ENCODE measurements at places on chromosomes 7 and 10.

- no peak for DNase-seq
Observed at GRCh38 chr10:122643931-122644534, 55.6 kb downstream of the C10orf120 start.

DNA sequence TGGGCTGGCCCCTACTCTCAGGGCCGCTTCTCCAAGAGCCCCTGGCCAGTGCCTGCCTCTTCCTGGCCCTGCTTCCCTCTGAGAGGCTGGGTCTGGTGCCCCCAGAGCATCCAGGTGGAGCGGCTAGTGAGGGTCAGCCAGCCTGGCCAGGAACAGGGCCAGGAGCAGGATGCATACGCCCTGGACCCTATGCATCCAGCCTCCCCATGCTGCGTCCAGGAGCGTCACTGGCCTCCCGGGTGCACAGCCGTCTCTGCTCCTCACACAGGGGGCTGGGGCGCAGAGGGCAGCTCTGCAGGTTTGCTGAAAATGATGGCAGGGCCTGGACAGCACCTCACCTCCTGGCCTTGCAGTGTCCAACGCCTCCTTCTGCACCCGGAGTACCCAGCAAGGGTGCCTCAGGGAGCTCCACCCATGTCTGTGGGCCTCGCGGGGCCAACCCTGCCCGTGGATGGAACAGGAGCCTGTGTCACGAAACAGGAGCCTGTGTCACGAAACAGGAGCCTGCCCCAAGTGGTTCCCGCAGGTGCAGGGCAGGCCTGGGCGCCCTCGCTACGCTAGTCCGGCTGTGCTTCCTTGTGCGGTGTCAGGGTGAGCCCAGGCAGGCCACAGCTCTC lies 246.2 kb upstream of the PPP2R2D start:
- DNase-seq, result no peak

DNA sequence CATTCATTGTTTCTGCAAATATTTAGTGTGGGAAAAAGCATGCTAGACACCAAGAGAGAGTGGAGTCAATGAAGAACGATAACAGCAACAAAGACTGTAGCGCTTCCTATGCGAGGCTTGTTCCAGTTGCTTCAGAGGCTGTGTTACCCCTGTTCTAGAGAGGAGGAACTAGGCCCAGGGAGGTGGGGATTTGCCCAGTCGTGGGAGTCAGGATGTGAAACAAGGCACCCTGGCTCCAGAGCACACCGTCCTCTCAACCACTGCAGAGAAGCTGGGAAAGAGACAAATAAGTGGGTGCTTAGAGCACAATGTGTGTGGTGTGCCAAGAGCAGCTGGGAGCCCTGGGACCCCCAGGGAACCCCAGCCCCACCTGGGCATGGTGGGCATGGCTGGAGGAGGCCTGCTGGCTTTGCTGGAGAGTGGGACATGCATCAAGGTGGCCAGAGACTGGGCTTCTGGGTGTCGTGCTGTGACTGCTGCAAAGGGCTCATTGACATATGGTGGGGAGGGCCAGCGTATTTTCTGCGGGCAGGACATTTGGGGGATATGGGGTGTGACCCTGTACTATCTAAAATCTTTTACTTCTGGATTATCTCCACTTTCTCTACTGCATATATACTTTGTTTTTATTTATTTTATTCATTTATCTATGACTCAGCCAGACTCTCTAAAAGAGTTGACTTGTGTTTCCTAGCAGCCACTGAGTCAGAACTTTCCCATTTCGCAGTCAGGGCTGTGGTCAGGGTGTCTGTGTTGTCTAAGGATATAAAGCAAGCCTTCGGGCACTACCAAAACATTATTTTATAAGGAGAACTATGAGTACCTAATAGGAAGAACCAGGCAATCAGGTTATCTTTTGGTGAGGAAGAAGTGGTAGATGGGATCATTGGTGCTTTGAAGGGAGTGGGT lies 95.4 kb downstream of the TCF7L2 start:
- no peak for DNase-seq

DNA sequence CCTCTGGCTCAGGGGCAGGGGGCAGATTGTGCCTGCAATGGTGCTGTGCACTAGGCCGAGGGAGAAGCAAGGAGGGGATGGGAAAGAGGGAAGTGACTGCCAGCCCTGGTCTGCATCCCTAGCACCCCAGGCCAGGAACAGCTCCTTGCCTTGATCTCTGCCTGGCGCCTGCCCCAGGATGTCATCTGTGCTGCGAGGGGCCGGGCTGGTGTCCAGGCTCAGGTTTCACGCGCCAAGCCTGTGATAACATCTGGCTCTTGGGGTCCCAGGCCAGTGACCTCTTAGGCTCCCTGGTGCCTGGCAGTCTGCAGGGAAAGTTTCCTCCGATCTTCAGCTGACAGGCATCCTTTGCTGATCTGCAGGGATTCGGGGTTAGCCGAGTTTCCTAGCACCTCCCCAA lies 193.5 kb upstream of the GPR26 start:
- no peak for DNase-seq

- no peak for DNase-seq
Observed at GRCh38 chr7:157276731-157277562, 59.9 kb upstream of the DNAJB6 start.

DNA sequence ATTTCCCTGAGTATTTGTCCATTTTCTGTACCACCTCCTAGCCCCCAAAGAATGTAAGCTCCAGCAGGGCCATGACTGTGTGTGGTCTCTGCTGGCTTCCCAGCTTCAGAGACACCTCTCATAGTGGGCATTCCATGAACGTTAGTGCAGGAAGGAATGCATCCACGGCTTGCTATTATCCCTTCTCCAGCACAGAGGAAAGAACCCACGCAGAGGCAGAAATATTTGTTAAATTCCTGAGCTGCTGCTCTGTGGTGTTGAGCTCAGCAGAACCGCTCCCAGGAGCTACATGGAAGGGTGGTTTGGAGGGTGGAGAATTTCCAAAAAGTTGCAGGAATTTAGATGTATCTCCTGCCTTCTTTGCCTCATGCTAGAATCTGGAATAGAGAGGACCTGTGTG lies 275.2 kb downstream of the POU6F2 start:
- DNase-seq, result no peak

GRCh38 chr10:6995831-6996230 lies 415.0 kb downstream of the SFMBT2 start:
- no peak for DNase-seq

GRCh38 chr10:53463539-53463938 lies 691.0 kb upstream of the MBL2 start:
- no peak for DNase-seq

- no peak for DNase-seq
Observed at GRCh38 chr7:138515001-138515528, 55.0 kb downstream of the TRIM24 start.

DNA sequence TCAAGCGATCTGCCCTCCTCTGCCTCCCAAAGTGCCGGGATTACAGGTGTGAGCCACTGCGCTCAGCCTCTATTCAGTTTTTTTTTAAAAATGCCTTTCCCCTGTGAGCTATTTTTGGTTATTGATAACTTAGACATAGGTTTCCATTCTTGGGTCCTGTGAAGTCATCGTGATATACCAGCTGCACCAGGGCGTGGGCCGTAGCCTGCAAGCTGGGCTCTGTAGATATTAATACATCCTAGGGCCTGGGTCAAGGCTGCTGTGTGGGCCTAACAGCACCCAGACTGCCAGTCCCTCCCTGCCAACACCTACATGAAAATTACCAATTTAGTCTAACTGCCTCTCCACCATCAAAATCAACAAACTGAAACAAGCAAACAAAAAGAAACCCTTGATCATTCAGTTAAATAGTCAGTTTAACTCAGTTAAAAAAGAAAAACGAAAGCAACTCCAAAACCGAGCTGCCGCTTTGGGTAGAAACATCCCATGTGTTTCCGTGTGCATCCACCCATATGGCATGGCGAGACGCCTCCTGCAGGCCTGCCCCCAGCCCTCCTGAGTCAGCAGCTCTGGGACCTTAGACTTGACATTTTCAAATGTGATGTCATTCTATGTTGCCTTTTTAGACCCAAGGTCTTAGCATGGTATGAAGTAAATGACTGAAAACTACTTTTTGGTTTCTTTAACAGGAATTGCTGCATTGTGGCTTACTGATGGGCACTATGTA lies 330.2 kb downstream of the GLRX3 start:
- no peak for DNase-seq

DNA sequence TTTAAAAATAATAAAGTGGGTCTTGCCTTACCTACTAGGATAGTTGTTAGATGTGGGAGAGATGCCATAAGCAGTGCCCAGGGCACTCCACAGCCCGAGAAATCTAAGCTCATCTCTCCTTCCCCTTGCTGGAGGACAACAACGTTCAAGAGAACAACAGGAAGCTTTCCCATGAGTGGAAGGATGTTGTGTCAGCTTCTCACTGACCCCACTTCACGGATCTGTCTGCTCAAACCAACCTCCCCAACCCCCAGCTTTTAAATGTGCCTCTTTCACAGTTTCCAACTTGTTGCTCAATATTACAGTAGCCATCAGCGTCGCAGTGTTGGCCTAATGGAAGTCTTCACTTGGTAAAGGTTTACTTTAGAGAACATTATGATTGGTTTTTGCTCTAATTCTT lies 72.1 kb downstream of the PTPRE start:
- no peak for DNase-seq

Measured in NCI-H446 (cell line).